ENCODE measurements at places on chromosomes 5 and 9.

DNA sequence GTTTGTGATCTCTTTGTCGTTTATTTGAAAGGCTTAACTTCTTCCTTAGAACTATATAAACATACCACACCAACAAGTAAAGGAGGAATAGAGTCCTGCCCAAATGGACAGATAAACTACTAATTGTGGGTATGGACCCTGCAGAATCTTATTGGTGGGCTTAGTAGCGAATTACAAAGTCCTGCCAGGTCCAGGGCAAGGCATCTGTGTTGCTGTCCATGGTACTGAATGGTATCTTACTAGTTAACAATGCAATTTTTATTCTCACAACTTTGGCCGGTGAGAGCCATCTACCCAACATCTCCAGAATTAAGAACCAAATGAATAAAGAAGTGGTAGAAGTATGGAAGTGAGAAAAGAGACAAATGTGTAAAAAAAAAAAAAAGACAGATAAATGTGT is 1782.4 kb upstream of the WWC1 start:
- no peak for DNase-seq

DNA sequence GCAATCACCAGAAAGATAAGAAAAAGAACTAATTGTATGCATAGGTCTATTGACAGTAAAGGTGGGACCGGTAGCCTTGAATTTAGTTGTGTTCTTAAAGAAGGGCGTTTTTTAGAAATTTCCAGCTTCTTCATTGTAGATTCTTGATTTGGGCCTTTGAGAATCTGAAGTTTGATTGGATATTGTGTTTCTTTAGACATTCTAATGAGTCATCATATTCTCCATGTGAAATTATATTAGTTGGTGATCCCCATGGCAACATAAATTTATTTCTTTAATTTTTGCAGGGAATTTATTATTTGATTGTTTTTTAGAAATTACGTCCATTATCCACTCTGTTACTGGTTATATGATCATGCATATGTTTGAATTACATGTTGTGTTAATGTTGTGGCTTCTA is 63.6 kb downstream of the MAN2A1 start:
- no peak for DNase-seq

GRCh38 chr9:129289131-129289731 is 111.2 kb upstream of the IER5L start:
- no peak for DNase-seq

DNA sequence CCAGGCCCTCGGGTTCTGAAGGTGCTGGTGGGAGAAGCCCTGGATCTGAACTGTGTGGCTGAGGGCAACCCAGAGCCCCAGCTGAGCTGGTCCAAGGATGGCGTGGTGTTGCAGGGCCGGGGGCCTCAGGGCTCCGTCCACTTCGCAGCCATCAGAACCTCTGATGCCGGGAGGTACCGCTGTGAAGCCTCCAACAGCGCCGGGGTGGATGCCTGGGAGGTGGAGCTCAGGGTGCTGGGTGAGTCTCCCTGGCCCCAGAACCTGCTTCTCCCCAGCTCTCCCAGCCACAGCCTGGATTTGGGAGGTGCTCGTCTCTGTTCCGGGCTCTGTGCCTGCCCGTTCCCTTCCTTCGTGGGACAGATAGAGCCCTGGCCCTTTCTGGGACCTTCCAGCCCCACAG is 75.6 kb downstream of the HMCN2 start:
- no peak for DNase-seq

GRCh38 chr5:39451276-39451941 is 26.6 kb upstream of the DAB2 start:
- no peak for DNase-seq

- no peak for DNase-seq
These were observed 36.6 kb downstream of the PCDH1 start for GRCh38 chr5:141841378-141842180.

- DNase-seq, result no peak
These were observed 135.1 kb downstream of the CSNK1G3 start for GRCh38 chr5:123647066-123647465.

DNA sequence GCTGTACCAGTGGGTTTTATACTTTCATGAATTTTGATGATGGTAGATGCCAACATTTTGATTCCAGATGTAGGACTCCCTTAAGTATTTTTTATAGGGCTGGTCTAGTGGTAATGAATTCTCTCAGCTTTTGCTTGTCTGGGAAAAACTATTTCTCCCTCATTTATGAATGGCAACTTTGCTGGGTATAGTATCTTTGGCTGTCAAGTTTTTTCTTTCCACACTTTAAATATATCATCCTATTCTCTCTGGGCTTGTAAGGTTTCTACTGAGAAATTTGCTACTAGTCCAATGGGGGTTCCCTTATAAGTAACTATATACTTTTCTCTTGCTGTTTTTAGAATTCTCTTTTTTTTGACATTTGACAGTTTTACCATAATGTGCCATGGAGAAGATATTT is 629.3 kb downstream of the NR2F1-AS1 start:
- no peak for DNase-seq

DNA sequence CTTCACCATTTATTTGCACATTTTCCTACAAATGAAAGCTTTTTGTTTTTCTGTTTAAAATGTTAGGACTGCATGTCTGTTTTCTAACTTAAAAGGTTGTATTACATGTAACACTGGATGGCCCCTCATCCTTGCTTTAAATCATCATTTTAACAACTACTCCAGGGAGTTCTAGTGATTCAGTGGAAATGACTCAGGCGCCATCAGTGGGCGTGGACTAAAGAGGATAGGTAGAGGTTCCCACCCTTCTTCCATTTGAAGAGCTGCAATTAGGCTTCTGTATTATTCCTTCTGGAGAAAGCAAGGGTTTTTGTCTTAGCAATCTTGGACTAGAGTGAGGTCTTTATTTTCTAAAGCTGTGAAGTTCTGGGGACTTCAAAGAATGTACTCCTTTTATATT is 213.7 kb downstream of the TMEM38B start:
- no peak for DNase-seq

DNA sequence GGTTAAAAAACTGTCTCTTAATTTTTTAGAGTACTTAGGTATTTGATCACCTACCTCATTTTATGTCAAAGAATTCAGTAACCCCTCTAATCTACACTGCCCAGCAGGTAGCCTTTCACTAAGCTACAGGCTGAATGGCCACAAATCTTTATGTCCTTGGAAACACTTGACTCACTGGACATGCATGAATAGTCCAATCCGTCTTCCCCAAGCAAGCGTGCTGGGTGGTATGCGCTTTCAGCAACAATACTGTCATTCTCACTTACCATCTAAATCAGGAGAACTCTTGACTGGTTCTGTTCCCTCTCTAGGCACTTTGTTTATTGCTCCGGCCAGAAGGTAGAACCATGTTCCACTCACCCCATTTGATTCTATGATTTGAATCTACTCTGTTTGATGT is 73.1 kb downstream of the TRPM3 start:
- DNase-seq, result no peak

DNA sequence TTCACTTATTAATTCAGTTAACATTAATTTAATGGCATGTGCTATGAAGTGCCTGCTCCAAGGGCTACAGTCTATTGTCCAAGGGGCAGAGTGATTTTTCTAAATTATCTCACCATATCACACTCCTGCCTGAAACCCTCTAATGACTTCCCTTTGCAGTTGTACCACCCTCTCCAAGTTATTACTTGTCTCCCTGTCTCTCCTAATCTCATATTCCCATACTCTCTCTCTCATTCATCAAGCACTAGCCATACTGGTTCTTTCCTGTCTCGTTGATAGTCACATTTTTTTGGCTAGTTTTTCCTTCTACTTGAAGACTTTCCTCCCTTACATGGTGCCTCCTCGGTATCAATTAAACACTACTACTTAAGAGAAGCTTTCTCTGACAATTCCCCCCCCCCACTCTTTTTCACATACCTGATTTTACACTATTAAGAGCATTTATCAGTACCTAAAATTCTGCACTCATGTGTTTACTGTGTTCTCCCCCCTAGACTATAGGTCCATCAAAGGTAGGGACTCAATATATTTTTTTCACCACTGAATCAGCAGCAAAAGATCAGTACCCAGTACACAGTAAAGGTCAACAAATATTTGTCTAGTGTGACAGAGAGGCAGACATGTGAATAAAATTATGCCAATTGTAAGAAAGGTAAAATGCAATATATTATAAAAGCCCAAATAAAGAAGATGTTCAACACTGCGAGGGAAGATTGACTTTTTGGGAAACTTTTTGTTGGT is 19.0 kb downstream of the RICTOR start:
- DNase-seq, result no peak

All from SW 1271 (cell line).